ENCODE measurements at places on chromosomes 16 and 17.
A peak's percentile ranks its signal among the peaks of the same experiment; 100 is the strongest.

DNA sequence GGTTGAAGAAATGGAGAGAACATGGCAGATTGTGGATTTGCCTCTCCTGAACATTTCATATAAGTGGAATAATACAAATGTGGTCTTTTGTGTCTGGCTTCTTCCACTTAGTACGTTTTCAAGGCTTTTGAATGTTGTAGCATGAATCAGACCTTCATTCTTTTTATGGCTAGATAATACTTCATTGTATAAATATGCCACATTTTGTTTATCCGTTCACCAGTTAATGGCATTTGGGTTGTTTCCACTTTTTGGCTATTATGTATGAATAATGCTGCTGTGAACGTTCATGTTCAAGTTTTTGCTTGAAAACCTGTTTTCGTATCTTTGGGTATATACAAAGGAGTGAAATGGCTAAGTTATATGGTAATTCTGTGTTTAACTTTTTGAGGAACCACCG lies 130.4 kb downstream of the TANC2 start:
- no peak for DNase-seq

DNA sequence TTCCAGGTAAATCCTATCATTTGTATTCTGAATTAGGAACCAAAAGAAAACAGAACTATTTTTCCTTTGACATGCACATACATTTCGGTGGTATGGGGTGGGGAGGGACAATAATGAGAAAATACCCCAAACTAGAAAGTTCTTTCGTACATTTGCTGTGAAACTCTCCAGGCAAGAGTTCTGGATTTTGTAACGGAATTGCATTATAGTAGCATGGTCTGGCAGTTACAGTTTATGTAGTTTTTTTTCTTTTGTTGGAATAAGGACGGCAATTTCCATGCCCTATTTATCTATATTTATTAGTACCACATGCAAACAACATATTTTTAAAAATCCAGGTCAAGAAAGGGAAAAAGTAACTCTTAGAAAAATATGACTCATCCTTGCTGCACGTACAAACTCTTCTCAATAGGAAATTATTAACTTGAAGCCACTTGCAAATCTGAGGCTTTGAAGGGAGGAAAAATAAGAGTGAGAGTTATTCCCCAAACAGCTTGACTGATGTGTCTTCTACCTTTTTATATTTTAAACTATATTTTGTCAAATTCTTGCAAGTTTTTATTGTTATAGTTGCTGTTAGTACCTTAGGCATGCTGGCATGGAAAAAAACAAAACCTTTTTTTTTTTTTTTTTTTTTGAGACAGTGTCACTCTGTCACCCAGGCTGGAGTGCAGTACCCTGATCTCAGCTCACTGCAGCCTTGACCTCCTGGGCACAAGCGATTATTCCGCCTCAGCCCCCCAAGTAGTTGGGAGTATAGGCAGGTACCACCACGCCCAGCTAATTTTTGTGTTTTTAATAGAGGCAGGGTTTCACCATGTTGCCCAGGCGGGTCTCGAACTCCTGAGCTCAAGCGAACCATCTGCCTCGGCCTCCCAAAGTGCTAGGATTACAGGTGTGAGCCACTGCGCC lies 69.3 kb downstream of the WWP2 start:
- DNase-seq = no peak

- DNase-seq = no peak
Measured at GRCh38 chr16:68187505-68187904, 48.4 kb downstream of the ESRP2 start.

- no peak for DNase-seq
Measured at GRCh38 chr16:84397090-84397489, 28.8 kb downstream of the ATP2C2 start.

DNA sequence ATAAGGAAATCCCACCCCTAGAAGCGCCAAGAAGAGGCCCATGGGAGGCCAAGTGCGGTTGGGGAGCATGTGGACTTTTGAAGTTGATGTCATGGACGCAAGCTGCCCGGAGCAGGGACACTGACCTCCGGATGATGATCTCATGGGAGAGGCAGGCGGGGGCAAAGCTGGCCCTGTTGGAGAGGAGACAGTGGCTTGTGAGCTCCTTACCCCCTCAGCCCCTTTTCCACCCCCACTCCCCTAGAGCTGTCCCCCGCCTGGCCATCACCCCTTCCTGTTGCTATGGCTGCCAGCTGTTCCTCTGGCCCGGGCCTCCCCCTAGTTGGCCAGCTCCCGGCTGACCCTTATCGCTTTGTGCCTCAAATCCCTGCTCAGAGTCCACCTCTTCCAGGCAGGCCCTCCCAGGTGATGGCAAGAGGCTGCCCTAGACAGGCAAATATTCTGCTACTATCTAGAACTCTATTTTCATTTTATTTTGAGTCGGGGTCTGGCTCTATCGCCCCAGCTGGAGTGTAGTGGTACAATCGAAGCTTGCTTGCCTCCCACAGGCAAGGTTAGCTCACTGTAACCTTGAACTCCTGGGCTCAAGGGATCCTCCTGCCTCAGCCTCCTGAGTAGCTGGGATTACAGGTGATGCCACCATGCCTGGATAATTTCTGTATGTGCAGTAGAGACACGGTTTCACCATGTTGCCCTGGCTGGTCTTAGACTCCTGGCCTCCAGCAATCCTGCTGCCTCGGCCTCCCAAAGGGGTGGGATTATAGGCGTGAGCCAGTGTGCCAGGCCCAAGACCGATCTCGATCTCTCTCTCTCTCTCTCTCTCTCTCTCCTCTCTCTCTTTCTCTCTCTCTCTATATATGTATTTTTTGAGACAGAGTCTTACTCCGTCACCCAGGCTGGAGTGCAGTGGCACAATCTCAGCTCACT lies 6.6 kb downstream of the NOTUM start:
- no peak for DNase-seq

DNA sequence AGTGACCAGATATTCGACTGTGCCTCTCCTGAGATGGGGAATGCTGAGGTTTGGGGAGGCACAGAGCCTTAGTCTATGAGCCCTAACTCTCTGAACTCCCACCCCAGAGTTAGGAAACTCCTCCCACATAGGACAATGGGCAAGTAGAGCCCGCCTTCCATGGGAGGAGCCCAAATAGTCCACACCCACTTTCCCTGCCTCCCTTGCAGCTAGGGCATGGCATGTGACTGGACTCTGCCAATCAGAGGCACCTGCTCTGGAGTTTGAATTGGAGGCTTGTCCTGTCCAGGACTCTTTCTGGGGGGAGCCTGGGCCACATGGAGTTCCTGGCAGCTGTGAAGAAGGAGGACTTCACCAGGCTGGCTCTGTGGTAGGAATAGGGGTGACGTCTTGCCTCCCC lies 48.4 kb downstream of the SOCS1 start:
- DNase-seq = no peak

DNA sequence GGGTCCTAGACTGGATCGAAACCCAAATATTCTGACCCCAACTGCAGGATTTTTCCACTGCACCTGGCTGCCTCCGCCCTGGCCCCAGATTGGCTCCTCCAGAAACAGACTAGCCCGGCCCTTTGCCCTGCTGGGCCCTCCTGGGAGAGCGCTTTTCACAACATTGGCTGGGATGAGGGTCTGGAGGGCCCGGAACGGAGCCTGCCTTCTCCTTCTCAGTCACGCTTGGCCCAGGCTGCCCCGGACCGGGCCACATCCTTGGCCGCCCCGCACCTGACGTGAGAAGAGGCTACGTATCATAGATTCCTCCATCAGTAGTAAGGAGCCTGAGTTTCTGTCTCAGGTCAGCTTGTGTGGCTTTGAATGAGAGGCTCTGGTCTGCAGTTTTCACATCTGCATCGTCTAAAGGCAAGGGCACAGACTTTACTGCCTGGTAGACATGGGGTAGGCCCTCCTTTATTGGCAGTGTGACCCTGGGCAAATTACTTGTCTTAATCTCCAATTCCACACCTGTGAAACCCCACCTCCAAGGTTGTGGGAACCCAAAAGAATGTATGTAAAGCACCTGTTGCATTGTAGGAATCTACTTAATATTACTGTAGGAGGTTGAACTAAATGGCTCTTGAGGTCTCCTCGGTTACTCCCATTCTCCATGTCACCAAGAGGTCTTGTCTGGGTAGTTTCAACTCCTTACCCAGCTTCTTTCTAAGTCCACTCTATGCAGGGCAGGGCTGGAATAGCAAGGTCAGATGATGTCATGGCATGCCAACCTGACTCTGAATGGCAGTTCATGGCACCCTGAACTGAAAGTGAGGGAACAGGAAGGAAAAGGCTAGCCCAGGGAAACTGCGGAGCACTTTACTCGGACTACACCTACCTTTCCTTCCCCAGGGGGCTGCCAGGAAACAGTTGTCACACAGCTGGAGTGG lies 661 bp downstream of the LRRC3C start:
- no peak for DNase-seq

- no peak for DNase-seq
Measured at GRCh38 chr16:22674832-22675191, 139.2 kb upstream of the HS3ST2 start.

DNA sequence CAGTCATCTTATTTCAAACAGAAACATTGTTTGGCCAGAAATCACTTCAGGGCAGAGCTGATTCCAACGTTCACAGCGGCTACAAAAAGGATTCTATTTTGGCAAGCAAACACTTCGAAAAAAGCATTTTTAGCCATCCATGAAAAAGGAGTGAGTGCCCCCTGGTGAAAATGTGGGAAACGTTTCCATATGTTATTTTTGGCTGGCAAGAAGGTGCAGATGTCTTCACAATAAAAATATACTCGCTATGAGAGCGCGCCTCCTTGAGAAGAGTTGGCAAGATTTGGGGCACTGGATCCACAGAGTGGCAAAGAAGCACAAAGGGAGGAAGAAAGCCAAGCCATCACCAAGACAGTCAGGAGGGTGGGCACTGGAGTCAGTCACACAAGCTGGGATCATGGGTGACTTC lies 191.1 kb downstream of the CHD9NB start:
- DNase-seq = no peak

- no peak for DNase-seq
Measured at GRCh38 chr16:86375851-86376250, 134.5 kb upstream of the FOXF1 start.

GRCh38 chr17:35713069-35713728 lies 18.2 kb upstream of the RASL10B start:
- no peak for DNase-seq

DNA sequence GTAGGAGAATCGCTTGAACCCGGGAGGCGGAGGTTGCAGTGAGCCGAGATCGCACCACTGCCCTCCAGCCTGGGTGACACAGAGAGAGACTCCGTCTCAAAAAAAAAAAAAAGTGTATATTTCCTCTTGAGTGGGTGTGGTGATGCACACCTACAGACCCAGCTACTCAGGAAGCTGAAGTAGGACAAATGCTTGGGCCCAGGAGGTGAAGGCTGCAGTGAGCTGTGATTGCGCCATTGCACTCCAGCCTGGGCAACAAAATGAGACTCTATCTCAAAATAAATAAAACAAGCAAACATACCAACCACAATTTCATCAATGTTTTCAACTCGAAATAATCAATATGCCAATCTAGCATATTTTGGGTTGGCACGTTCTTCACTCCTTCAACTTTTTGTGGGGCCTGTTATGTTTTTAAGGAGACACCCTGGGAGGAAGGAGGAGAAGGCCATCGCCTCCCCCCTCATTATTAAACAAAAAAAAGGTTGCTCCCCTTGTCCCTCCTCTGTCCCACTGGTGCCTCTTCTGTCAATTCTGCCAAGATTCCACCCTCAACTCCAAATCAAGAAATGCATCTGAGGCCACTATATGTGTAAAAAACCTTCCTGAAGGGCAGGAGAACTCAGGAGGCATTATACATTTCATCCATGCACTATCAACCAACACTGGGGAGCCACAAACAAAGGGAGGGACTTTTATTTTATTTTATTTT lies 52.4 kb upstream of the ATF7IP2 start:
- DNase-seq = peak; percentile 41

DNA sequence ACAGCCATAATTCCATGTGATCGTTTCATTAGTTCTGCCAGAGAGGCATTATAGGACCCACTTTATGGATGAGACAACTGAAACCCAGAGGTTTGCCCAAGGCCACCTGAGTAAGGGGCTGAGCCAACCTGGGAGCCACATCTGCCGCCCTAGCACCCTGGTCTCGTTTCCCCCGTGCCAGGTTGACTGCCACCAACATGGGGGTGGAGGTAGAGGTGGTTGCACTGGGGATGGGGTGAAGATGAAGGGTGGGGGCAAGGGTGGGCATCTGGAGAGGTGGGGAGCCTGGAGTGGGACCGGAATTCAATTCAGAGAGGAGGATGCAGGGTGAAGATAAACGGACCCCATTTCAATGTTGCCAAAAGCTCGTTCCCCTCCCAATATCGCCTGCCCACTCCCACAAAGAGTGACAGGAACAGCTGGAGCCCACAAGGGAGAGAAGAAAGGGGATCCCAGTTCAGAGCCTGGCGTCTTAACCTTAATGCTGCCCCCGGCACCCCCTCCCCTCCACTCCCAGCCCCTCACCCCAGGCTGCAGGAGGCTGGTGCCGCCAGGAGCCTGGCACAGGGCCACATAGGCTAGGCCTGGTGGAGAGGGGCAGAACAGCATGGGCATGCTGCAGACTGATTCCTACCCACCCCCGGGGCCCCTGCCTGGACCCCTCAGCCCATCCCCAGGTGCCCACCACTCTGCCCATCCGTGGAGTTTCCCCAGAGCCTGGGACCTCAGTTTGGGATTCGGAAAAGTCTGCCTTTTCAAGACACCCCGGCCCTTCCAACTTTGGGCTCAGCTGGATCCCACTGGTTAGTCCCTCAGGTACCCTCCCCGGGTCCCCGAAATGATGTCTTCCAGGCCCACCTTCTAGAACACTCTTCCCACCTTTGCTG lies 29.6 kb downstream of the NGFR start:
- DNase-seq = no peak

Measured in CD4-positive, alpha-beta T cell treated with Interleukin-6 at 100 ng/mL for 8 hours (primary cell).